ENCODE measurements at places on chromosomes 6 and 20.

DNA sequence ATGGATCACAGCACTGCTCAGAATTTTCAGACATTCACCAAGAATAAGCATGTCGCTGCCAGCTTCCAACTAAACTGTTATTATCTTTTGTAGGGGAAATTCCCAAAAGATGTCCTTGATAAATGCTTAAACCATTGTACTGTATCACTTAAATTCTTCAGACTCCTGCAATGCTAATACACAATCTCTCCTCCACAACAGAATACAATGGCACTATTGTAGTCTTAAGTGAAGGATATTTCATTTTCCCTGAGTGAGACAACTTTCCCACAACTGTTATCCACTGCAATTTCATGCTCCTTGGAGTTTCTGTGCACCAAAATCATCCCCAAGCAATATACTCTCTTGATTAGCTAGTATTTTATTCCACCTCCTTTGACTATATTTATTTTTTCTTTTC, 189.7 kb downstream of the COL9A1 start:
- no peak for DNase-seq

DNA sequence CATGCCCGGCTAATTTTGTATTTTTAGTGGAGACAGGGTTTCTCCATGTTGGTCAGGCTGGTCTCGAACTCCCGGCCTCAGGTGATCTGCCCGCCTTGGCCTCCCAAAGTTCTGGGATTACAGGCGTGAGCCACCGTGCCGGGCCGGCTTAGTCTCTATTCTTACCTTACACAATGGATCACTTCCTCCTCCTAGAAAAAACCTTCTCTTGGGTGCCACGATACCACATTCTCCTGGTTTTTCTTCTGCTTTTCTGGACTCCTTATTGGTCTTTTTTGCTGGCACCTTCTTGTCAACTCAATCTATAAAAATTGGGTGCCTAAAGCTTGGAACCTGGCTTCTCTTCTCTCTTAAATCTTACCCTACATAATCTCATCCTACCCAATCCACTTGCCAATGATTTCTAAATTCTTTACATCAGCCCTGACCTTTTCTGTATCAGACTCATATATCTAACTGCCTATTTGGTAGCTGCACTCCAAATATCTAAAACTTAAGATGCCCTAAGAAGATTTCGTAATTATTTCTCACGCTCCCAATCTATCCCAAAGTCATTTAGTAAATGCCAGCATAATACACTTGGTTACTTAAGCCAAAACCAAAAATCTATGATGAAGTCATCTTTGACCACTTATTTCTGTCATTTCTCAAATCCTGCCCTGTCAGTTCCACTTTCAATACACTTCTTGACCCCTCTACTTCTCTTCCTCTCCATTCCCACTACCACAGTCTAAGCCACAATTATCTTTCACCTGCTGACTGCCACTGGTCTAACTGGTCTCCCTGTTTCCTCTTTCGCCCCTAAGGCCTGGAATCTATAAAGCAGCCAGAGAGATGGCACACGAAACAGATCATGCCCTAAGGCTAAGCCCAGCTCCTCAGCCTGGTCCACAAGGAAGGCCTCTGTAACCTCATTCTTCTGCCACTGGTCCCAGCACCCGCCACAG, 43.2 kb downstream of the ELMO2 start:
- DNase-seq, result no peak

GRCh38 chr6:32082935-32083334, 26.2 kb downstream of the TNXB start:
- no peak for DNase-seq

- DNase-seq, result no peak
Measured at GRCh38 chr6:13479971-13480434, 7.4 kb downstream of the GFOD1 start.

GRCh38 chr6:118165500-118165899, 258.4 kb downstream of the SLC35F1 start:
- DNase-seq, result no peak

DNA sequence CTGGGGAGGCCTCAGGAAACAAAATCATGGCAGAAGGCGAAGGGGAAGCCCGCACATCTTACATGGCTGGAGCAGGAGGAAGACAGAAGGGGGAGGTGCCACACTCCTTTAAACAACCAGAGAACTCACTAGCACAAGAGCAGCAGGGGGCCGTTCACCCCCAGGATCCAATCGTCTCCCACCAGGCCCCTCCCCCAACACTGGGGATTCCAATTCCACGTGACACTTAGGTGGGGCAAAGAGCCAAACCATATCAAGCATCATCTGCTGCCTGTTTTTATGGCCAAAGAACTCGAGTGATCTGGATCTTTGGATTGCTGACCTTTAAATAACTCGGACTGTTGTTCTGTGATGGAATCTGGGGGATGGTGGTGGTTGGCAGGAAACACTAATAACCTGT, 28.0 kb downstream of the PNLDC1 start:
- DNase-seq, result no peak

GRCh38 chr6:147700436-147701209, 192.1 kb downstream of the SAMD5 start:
- DNase-seq, result no peak

DNA sequence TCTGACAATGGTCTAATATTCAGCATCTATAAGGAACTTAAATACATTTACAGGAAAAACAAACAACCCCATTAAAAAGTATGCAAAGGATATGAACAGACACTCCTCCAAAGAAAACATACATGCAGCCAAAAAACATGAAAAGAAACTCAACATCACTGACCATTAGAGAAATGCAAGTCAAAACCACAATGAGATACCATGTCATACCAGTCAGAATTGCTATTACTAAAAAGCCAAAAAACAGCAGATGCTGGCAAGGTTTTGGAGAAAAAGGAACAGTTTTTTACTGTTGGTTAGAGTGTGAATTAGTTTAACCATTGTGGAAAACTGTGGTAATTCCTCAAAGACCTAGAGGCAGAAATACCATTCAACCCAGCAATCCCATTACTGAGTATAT, 339.0 kb upstream of the ADGRB3 start:
- DNase-seq, result no peak

GRCh38 chr6:44342052-44342451, 398 bp upstream of the SPATS1 start:
- no peak for DNase-seq

DNA sequence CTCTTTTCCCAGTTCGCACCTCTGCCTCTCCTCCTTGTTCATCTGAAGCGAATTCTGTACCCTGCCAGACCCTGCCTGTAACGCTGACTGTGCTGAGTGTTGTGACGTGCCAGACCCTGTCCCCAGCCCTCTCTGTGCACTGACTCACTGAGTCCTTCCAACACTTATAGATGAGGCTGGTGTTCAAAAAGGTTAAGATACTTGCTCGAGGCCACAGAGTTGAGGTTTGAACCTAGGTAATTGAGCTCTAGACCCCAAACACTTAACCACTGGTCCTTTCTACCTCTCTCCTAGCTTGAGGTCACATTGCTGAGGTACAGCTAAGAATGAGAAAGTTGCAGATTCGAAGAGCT, 45.7 kb upstream of the NEDD9 start:
- no peak for DNase-seq

- no peak for DNase-seq
Measured at GRCh38 chr6:75278474-75279077, 6.0 kb downstream of the TMEM30A start.

- no peak for DNase-seq
Measured at GRCh38 chr6:16494793-16495192, 256.4 kb downstream of the GMPR start.

DNA sequence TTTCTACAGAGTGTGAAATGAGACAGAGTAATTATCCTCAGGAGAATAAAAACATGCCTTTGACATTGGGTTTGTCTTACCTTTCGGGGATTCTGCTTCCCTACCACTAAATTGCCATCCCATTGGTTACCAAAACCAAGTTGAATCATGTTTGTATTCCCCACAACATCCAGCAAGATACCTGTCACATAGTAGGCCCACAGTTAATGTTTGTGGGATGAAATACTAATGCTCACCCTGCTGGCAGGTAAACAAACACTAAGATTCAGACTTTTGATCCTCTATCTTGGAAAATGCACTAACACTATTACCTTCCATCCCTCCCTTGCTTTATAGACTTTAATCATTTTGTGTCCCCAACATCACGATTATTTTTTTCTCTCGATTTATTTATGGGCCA, 8.2 kb upstream of the STXBP5 start:
- no peak for DNase-seq

- DNase-seq, result no peak
Measured at GRCh38 chr6:33908025-33908424, 104.2 kb upstream of the MLN start.

- peak; percentile 4 for DNase-seq
Measured at GRCh38 chr6:72748759-72749158, 126.9 kb downstream of the KCNQ5 start.

DNA sequence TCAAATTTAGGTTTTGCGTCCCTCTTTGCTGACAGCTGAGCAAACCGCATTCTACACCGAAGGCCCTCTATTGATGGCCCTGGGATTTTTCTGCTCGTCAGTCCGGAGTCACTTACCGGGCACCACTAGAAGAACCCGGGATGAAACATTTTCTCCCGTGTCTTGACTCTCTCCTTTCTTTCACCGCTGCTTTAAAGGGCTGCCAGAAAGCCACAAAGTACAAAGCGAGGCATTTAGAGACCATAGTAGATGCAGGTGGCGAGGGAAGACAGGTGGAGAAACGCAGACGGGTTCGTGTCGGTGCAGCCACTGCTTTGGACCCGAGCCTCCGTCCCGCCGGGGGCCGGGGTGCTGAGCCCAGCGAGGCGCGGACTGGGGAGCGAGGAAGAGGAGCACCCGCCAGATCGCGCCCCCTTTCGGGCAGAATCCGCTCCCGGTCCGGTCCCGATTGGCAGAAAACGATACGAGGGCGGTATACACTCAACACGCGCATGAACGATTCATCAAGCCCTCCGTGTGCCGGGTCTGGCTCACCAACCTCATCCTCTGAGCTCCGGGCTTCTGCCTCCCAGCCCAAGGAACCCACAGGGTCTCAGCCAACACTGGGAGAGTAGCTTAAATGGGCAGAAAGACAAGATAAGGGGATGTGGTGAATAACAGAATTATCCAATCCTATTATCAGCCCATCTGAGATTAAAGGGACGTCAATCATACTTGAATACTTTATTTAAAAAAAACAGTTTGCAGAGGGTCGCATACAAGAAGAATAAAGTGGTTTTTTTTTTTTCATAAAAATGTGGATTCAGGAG, 84.9 kb downstream of the TRIM27 start:
- peak; percentile 86 for DNase-seq

- no peak for DNase-seq
Measured at GRCh38 chr6:112005013-112005371, 48.9 kb upstream of the CCN6 start.

DNA sequence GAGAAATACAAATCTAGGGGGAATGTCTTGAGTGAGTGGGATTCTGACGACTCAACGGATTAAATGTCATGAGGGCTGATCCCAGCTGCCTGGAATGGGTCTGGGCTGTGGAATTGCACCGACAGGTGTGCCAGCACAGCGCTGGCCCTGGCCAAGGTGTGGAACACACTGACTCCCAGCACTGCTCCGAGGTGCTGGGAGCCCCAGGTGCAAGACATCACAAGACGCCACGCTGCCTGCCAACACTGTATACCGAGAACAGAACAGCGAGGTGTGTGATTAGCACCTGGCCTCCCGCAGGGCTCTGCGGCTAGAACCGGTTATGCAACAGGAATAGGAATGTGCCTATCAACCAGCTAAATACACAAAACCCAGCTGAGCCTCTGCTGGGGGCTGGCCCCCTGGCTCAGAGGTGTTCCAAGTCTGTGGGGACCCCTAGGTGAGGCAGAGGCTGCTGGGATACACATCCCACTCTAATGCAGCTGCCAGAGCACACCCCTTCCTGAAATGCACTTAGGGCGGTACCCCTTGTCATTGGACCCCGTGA, 24.8 kb upstream of the APMAP start:
- DNase-seq, result no peak

GRCh38 chr6:19382676-19383075, 454.5 kb upstream of the ID4 start:
- no peak for DNase-seq

DNA sequence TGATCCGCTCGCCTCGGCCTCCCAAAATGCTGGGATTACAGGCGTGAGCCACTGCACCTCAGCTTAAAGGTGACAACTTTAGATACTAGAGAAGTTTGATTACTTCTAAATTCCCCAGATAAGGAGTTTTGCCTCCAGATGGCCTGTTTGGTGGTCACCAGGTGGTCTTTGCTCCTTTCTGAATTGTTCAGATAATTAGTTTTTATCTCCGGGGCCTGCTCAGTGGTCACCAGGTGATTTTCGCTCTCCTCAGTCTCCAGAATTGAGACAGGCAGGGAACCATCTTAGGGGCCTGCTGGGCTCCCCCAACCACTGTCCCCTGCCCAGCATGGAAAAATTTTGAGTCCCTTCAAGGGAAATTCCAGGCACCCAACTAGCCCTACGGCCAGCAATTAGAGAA, 62.6 kb downstream of the GPR6 start:
- DNase-seq, result no peak

DNA sequence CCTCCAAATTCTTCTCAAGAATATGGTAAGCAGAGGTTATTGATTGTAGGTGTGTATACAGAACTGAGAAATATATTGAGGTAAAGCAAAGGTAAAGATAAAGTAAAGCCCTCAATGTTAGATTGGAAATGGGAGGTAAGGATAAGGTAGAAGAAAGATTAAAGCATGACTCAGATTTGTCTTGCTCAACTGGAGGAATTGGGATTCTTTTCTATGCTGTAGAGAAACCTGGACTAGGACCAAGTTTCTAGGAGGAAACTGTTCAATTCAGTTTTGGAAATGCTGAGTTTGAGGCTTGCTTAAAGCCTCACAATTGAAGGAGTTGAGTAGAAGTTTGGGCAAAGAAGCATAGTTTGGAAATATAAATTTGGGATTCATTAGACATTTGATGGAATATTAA, 634.0 kb upstream of the PTCHD4 start:
- DNase-seq, result no peak

DNA sequence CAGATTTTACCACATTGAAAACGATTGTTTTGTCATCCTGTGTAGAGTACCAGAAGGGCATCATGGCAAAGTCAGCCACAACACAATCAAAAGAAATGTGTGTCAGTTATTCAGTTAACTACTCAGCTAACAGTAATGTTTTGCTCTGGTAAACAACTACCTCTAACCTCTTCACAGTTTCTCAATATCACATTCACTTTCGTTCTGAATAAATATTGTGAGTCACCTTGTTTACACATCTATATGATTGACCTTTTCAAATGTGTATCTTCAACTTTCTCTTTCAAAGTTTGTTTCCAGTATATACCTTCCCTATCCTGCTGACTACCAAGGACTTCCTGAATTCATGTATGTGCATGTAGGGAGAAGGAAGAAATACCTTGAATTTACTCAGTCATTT, 216.6 kb upstream of the UFL1 start:
- DNase-seq, result no peak

All from stimulated activated CD4-positive, alpha-beta T cell treated with anti-CD3 and anti-CD28 coated beads, Interleukin-12 subunit alpha, Interleukin-12 subunit beta, amount 100 ng/mL, for 48 hours (primary cell).